ENCODE measurements at places on chromosomes 12 and 14.

DNA sequence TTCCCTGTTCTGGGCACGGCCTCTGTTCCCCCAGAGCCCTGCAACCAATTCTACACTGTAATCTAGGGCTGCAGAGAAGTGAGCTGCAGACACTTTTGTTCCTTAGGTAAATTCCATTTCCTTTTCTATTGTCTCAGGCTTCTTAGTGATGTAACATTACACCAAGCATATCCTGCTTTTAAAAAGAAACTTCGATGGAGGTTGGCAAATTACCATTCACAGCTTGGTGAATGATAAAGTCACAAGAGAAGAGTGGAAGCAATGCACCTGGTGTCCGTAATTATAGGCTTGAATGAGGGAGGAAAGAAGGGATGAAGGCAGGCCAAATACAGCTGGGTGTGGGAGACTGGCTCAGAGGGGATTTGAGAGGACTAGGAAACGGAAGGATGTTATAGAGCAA, 68.6 kb downstream of the PPM1A start:
- DNase-seq, result no peak

GRCh38 chr12:7142056-7142644, 12.0 kb downstream of the CLSTN3 start:
- DNase-seq, result peak; percentile 48

GRCh38 chr12:74337951-74338350, 199.7 kb upstream of the ATXN7L3B start:
- no peak for DNase-seq

GRCh38 chr14:98144964-98145363, 1127.0 kb downstream of the BCL11B start:
- DNase-seq, result no peak

DNA sequence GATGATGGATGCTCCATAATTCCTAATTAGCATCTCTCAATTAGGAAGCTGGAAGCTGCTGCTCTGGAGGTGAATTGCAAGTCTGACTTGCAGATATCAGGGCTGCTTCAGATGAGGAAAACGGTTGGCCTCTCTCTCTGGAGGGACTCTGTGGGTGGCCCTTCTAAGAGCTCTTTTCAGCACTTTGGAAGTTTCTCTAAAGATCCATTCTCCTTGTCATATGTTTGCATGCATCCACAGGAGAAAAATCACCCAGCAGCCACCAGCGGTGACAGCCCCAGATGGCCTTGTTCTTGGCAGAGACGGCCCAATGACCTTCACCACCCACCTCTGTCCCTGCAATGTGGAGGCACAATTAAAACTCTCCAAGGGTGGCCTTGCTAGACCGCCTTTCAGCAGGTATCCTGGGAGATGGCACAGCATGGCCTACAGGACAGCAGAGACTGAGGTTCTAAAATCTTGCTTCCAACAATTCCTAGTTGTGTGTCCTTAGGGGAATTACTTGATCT, 42.3 kb downstream of the KSR2 start:
- no peak for DNase-seq

DNA sequence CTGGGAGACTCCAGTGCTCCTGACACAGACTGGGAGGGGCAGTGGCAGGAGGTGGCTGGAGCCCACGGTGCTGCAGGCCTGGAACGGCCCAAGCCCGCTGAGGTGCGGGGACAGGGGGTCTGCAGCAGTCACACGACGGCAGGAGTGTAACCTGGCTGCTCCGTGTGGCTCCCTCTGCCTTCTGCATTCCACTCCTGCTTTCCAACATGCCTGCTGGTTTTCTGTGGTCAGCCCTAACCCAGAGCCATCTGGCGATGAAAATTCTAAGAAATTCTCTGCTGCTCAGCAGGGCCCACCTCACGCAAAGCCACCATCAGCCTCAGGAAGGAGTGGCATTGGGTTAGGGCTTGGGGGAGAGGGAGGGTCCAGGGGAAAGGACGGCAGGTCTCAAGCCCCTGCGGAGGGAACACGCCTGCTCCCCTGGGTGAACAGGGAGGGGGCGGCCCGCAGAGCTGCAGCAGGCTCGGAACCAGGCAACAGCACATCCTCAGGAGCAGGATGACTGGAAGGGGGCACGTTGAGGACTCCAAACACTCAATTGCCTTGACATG, 5.0 kb upstream of the FBRSL1 start:
- DNase-seq, result no peak

DNA sequence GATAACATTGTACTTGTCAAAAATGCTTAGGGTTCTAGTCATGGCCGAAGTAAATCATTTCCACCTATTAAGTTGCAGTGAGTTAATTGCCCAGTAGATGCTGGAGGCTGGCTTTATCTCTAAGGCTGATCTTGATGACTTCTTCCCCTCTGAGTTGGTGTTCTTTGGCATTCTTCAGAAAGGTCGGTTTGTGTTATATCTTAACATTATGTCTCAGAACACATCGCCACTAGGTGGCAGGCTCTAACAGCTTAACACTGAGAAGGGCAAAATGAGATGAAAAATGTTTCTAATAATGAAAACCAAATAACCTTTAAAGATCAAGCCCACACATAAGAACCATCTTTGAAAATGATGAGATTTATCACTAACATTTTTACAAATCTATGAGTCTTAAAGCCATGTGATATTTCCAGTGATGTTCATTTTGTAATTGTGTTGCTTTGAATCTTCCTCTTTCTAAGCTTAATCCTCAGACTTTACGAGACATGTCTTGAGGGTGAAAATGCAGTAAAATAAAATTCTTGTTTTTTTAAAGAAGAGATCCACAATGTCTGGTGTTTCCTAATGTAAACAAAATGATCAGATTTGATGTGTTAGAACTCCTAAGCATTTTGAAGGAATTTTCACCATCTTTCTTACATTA, 28.6 kb downstream of the SUDS3 start:
- peak; percentile 48 for DNase-seq

- DNase-seq, result no peak
Measured at GRCh38 chr12:12804011-12804410, 9.1 kb upstream of the DDX47 start.

- DNase-seq, result no peak
Measured at GRCh38 chr12:121086781-121087295, 45.8 kb upstream of the P2RX7 start.

DNA sequence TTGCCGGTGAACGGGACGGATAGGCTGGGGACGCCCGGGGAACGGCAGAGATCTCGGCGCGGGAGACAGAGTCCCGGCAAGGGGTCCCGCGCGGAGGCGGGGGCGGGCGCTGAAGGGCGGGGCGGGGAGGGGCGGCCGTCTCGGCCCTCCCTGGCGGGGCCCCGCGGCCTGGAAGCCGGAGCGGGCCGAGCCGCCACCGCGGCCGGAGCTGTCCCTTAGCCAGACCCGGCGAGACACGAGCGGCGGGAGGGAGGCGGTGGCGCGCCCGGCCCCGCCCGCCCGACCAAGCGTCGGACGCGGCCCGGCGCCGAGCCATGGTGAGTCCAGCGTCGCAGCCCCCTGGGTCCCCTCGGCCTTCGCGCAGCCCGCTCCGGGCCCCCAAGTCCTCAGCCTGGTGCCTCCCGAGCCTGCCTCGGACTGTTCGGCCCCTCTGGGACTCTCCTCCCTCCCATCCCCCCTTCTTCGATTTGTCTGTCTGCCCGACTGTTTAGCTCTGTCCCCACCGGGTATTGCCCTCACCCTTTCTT, at the start of gene ARHGEF40:
Gene ARHGEF40, plus strand, starts transcription at position 222 of the 527 bp plus-strand sequence. Its CDS starts 93 bp downstream, at position 315.
- peak; percentile 69 for DNase-seq

GRCh38 chr14:50573862-50574261, 13.9 kb downstream of the ATL1 start:
- no peak for DNase-seq

DNA sequence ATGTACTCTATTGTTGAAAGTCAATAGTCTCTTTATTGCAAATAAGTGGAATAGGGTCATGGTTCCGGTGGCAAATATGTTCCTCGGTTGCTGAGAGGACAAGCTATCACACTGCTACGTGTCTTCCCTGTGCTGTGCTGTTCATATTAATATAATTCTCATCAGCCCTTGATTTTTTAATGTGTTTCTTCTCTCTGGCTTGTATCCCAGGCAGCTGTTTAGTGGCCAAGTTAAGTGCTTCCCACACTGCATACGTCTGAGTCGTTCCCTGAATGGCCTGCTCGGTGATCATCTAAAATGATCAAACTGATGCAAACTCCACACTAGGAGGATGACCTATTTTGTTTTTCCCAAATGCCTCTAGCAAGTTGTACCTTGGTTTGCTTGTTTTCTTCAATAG, 186.4 kb downstream of the ANO6 start:
- DNase-seq, result no peak

GRCh38 chr14:69298131-69299071, 38.4 kb downstream of the GALNT16 start:
- DNase-seq, result no peak

GRCh38 chr14:58765843-58766242, 128.1 kb downstream of the DACT1 start:
- no peak for DNase-seq

DNA sequence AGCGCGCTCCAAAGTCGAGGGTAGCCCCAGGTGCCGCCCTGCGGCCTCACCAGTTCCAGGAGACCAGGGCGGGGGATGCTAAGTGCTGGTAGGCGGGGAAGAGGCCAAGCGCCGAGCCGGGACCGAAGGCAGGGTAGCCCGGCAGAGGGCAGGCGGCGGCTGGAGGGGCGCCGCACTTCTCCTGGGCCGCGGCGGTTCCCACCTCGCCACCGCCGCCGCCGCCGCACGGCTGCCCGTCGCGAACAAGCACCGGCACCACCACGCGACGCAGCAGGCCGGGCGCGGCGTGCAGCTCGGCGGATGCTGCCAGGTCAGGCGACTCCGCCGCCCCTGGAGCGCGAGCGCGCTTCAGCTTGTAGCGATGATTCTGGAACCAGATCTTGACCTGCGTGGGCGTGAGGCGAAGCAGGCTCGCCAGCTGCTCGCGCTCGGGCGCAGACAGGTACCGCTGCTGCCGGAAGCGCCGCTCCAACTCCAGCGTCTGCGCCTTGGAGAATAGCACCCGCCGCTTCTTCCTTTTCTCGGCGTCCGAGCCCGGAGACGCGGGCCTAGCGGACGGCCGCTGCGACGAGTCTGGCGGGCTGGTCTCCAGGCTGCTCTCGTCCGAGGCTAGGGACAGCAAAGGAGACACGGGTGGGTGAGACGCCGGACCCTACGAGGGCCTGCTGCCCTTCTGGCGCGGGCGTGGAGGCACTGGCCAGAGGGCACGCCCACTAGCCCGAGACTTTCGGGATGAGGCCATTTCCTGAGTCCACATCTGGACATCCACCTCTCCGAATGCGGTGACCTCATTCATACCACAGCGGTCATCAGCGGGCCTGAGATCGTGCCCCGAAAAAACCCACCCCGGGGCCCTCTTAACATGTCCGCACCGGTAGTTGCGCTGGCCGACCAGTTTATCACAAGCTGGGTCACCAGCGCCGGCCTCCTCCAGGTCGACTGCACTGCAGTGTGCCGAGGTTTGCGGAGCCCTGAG, 1.3 kb downstream of the NKX2-8 start:
- no peak for DNase-seq

GRCh38 chr14:99572173-99572999, 31.6 kb downstream of the CCDC85C start:
- DNase-seq, result peak; percentile 61

DNA sequence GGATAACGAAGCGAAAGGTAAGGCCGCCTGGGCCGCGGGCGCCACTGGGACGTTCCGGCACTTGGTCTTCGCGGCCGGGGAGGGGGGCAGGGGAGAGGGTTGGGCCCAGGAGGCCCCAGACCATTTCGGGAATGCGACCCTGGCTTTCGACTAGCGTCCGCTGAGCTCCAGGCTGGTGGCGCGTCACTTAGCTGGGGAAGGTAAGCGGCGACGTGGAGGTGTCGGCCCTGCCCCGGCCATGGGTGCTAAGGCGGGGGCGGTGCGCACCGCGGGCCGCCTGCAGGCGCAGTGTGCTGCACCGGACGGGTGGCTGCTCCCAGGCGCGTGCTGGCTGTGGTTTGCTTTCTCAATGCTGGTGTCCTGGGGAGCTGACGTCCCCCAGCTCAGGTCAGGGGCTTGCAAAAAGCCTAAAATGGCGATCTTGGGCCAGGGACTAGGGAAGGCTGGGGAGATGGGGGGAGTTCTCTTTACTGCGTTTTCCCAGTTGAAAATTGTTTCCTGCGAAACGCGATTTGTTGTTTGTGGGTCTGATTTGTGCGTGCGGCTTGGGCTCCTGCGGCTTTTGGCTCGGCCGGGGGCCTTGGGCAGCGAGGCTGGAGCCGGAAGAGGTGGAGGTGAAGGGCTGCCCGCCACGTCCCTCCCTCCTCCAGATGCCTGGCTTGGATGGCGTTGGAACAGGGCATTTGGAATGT, 1.2 kb downstream of the HOXC10 start:
- no peak for DNase-seq

DNA sequence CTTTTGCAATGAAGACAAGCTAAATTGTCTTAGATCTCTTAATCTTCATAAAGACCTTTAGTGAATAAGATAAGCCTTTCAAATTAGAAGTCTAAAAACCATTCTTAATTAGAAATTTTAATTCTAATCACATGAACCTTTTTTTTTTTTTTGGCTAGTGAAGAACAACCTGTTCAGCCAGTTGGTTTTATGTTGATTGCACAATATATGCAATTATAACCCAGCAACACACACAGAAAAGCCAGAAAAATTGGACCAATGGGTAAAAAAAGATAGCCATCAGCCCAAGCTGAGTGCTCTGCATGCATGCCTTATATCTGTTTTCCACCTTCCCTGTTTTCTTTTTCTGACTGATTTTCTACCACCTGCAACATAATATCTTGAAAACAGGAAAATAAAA, 252.2 kb downstream of the SYT10 start:
- no peak for DNase-seq

- no peak for DNase-seq
Measured at GRCh38 chr12:26822026-26822425, 11.0 kb downstream of the ITPR2 start.

GRCh38 chr12:94426049-94426448, 33.6 kb downstream of the CEP83 start:
- DNase-seq, result no peak

DNA sequence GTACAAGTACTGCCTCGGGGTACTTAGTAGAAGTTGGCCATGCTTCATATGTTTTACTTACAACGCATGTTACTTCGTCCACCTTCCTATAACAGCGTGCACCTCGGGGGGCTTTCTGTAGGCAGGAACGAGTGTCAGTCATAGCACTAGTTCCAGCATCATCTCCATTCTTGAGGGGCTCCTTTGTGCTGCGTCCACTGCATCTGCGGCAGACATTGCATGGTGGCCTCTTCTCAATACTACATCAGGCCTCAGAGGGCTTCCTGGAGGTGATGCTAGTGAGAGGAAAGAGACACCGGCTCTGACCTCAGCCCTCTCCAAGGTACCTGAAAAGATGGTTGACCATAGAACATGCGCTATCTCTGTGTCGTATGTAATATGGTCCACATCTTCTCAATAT, 121.2 kb upstream of the RTL1 start:
- DNase-seq, result no peak
